ENCODE measurements at places on chromosomes 4 and X.

GRCh38 chr4:105236202-105236915 lies 89.7 kb downstream of the TET2 start:
- DNase-seq: no peak

- DNase-seq: no peak
Observed at GRCh38 chrX:96774116-96774515, 89.5 kb downstream of the DIAPH2 start.

DNA sequence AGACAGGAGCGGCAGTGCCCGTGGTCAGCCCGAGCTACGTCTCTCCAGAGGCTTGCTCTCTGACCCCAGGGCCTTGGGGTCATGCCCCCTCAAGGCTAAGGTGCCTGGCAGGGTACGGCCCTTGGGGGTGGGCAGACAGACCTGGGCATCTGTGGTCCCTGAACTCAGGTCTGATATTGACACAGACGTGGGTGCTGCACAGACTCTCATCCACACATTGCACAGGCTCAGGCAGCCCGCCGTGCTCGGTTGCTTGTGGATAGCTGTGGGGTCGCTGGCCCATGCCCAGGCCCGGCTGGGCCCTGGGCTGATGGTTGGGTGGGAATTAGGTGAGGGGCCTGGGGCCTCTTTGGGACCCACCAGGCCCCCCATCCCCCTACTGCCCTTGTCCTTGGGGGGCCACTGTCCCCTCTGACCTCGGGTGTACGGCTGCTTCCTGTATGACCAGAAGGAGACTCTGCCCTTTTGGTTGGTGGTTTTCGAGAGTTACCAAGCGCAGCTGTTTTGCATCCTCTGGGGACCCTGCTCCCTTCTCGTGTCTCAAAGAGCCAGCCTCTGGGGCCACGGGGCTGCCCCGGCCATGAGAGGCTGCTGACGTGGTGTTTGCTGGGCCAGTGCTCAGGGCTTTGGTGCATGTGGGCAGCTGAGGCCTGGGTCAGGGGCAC lies 10.1 kb downstream of the FGFRL1 start:
- DNase-seq: no peak

GRCh38 chrX:13266641-13267345 lies 53.1 kb downstream of the ATXN3L start:
- no peak for DNase-seq

DNA sequence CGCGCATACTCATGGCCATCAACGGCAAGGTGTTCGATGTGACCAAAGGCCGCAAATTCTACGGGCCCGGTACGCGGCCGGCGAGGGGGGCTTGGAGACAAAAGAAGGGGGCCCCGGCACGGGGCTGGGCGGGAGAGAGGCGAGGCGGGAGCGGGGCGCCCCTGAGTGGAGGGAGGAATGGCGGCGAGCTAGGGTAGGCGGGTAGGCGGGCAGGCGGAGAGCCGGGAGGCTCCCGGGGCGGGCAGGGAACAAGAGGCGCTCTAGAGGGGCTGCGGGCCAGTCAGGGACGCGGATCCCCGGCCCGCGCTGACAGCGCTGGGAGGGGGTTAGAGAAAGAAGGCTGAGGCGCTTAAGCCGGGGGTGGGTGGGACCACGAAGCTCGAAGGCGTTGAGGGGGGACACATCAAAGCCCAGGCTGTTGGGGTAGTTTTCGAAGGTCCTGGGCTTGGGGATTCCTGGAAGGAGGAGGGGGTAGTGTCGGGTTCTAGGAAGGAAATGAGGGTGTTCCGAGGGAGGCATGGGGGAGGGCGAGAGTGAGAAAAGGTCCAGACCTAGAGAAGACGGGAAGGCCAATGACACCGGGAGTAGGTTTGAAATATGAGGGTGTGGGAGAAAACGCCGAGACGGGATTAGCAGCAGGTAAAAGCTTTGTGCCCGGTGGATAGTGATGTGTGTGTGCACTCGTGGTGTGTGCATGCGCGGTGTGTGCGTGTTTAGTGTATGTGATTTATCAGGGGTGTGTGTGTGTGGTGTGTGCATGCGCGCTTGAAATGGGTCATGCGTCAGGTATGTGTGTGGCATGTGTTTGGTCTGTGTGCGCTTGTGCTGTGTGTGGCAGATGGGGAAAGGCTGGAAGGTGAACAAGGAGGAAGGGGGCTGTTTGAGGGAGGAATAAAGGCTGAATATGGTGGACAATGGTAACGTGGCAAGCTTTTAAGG lies 807 bp downstream of the PGRMC1 start:
- DNase-seq: no peak

DNA sequence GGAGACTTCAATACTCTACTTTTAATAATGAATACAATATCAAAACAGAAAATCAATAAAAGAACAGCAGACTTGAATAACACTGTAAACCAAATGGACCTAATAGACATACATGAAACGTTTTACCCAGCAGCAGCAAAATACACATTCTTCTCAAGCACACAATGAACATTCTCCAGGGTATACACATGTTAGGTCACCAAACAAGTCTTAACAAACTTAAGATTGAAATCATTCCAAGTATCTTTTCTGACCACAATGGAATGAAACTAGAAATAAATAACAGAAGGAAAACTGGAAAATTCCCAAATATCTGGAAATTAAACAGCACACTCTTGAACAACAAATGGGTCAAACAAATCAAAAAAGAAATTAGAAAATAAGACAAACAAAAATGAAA lies 145.0 kb upstream of the CT83 start:
- no peak for DNase-seq

- DNase-seq: no peak
Observed at GRCh38 chrX:17613979-17614588, 123.2 kb upstream of the SCML1 start.

- peak; percentile 47 for DNase-seq
Observed at GRCh38 chr4:24657768-24658617, 73.6 kb upstream of the DHX15 start.

DNA sequence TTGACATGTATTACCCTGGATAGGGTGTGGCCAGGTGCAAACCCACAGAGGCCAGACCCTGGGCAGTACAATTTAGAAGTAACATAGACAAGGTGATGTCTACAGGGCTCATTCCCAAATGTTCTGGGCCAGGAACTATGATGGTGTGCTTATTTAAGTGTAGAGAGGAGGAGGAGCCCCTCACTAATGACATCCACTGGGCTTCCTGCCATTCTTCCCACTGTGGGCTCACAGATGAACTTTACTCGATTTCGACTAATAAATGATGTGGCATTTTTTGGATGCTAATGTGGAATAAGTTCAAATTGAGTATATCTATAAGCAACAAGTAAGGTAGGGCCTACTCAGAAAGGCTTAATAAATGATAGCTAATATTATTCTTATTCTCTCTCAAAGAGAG lies 280.9 kb upstream of the BOD1L1 start:
- DNase-seq: no peak

GRCh38 chr4:19720190-19720589 lies 531.5 kb upstream of the SLIT2 start:
- no peak for DNase-seq

DNA sequence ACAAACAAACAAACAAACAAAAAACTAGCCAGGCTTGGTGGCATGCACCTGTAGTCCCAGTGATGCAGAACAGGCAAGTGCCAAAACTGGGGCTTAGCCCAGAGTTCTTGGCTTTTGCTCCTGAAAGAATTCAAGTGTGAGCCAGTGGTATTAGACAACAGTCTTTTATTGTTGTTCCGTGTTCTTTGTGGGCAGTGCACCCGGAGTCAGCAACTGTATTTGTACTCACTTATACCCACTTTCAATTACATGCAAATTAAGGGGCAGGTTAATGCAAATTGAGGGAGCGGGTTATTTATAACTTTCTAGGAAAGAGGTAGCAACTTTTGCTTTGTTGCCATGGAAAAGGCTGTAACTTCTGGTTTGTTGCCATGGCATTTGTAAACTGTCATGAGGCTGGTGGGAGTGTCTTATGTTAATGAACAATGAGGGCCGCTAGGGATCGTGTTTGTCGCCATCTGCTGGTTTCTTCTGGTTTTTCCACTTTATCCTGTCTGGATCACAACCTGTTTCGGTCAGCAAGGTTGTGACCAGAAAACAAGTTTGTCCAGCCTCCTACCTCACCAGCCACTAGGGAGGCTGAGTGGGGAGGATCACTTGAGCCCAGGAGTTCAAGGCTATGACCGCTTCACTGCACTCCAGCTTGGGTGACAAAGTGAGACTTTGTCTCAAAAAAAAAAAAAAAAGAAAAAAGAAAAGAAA lies 88.8 kb upstream of the ESX1 start:
- no peak for DNase-seq

DNA sequence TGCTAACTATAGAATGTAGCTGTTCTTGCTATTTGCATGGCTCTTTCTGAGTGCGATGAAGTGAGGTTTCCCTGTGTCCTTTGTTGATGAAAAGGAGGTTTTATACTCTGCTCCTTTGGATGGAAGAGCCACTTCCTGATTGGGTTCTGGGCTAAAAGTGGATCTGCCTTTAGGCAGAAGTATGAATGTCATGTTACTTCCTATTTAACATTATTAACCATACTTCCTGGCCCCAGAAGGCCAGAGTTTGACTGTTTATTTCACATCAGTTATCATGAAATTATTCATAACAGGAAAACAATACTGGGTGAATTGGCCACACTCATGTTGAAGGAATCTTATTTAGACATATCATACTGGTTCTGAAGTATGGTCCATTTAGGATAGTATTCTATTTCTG lies 386.2 kb downstream of the PCDH7 start:
- DNase-seq: no peak

DNA sequence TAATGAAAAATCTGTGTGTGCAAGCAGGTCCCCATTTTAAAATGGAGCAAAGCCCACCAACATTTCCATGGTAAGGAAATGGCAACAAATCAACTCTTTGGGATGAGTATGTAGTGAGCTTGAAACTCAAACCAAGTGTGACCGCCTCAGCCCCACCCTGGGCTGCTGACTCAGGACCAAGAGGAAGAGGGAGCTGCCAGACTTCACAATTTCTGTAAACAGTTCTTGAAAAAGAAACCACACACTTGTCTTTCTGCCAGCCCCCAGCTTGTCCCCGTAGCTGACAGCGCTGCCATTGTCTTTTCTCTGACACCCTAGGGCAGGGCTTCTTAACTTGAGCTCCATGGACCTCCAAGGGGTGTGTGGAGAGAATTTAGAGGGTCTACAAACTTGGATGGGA lies 10.3 kb downstream of the RTL5 start:
- DNase-seq: no peak

GRCh38 chrX:44731160-44731559 lies 112.7 kb upstream of the DUSP21 start:
- no peak for DNase-seq

DNA sequence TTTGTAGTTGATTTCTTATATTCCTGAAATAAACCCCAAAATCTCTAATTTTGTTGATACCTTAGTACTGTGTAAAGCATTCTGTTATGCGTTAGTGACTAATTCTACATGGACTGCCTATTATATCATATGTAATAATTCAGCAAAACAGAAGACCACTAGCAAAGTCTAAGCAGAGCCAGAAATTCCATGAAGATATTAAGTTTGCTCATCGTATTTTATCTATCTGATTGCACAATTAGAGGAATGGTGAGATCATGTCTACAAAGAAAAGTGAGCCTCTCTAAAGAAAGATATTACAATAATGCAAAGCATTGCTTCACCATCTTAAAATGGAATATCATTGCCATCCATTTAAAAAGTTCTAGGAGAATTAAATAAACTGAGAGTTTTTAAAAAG lies 374.6 kb upstream of the SLC7A11 start:
- no peak for DNase-seq

DNA sequence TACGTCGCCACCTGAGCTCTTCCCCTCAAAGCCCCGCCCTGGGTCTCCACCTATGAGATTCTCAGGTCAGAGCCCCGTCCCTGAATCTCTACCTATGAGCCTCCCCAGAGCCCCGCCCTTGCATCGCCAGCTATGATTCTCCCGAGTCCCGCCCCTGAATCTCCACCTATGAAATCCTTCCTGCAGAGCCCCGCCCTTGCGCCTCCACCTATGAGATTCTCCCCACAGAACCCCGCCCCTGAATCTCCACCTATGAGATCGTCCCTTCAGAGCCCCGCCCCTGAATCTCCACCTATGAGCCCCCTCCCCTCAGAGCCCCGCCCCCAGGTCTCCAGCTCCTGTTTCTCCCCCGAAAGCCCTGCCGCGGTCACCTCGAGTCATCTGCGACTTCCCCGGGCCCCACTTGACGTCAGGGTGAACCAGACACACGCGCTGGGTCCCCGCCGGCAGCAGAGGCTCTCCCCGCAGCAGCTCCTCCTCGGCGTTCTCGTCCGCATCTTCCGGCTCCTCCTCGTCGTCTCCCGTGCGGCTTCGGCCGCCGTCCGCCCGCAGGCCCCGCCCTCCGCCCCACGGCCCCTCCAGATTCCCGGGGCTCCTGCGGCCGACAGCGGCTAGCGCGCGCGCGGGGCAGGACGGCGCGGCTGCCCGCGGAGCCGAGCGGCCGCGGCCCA lies 393 bp downstream of the GTPBP6 start:
- no peak for DNase-seq

DNA sequence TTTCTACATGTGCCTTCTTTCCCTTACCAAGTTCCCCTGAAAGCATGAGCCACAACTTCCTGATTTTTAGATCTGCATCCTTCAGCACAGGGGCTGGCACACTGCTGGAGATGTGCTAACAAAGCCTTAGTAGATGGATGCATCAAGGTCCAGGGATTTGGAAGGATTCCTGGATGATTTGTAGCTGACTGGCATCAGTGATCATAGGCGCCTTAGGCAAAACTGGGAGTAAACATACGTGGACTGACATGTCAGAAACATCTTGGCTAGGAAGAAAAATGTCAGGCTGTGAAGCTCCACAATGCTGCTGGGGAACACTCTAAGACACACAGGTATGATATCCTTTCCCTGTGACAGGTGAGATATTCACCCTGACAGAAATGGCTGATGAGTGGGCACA lies 156.4 kb downstream of the AMELX start:
- DNase-seq: no peak

DNA sequence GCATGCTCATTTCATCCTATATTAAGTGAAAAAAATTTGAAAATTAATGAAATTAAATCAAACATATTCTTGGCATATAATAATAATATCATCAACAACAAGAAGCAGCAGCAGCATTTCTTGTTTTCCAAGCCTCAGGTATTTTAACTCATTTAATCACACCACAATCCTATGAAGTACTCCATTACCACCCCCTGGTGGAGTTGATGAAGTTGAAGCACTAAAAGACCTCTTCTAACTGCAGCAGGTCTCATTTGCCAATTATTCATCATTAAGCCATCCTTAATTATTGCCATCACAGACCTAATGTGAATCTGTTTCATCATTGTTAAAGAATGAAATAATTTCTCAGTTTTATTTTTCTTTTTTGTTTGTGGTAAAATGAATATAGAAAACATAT lies 801.4 kb upstream of the GRID2 start:
- DNase-seq: no peak

- no peak for DNase-seq
Observed at GRCh38 chrX:110791071-110791470, 4.5 kb downstream of the CHRDL1 start.

- DNase-seq: no peak
Observed at GRCh38 chr4:173937631-173938270, 345.7 kb downstream of the FBXO8 start.

All from NCI-H2081 treated with DMSO at 0.1 percent for 48 hours (cell line).